ENCODE measurements at places on chromosomes 11 and 22.

DNA sequence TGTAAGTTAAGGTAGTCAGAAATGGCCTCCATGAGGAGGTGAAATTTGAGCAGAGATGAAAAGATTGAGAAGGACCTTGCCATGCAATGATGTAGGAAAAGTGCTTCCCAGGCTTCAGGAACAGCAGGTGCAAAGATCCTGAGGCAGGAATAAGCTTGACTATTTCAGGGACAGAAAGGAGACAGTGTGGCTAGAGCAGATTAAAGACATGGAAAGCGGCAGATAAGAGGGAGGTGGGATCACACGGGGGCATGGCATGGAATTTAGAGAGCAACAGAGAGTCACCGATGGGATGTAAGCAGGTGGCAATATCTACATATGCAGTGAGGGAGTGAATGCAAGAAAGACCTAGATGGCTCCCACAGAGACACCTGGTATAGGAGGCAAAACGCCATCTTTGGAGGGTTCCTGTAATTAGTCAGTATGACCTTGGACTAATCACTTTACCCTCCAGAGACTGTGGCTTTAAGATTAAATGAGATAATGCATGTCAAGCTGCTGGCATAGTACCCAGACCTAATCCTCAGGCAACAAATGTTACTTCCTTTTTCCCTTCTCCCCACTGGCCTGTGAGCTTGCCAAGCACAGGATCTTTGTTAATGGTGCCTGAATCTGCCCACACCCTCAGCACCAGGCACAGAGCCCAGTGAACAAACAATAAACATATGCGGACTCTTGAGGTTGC is 24.6 kb upstream of the ACER3 start:
- DNase-seq = peak; percentile 41

- DNase-seq = no peak
Observed at GRCh38 chr11:77909277-77909676, 85.2 kb downstream of the INTS4 start.

DNA sequence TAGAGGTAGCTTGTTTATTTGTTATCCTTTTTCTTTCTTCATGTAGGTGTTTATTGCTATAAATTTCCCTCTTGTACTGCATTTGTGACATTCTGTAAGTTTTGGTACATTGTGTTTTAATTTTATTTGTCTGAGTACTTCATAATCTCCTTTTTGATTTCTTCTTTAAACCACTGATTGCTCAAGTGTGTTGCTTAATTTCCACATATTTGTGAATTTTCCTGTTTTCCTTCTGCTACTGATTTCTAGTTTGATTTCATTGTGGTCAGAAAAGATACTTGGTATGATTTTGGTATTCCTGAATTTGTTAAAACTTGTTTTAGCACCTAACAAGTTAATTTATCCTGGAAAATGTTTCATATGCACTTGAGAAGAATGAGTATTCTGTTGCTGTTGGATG is 15.1 kb downstream of the OR10V1 start:
- DNase-seq = no peak

GRCh38 chr11:94283678-94284077 is 20.7 kb upstream of the IZUMO1R start:
- DNase-seq = no peak

DNA sequence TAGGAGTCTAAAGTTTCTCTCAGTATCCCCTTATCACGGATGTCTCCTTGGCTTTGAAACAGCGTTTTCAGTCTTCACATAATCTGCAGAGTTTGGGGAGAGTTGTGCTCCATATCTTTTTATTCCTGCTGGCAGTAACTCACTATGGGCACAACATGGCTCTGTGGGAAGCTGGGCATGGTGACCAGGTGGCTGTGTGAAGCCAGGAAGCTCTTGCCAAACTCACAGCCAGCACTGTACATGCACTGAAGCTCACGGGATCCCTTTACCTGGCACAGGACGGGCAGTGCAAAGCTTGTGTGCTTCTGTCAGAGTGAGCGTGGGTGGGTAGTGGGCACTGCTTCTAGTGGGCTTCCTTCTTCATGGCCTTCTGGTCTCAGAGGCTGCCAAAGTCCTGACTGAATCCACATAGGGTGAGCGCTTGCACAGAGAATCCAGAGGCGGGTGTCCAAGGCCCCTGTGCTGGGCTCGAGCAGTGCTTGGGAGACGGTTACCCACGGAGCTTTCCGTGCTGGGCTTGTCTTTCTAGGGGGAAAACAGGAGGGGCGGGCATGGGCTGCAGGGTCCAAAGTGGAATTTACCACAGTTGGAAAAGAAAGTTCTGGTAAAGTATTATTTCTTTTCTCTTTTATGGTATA is 10.8 kb upstream of the KDM4E start:
- no peak for DNase-seq

- DNase-seq = peak; percentile 83
Observed at GRCh38 chr11:859394-860131, 16.9 kb downstream of the TSPAN4 start.

DNA sequence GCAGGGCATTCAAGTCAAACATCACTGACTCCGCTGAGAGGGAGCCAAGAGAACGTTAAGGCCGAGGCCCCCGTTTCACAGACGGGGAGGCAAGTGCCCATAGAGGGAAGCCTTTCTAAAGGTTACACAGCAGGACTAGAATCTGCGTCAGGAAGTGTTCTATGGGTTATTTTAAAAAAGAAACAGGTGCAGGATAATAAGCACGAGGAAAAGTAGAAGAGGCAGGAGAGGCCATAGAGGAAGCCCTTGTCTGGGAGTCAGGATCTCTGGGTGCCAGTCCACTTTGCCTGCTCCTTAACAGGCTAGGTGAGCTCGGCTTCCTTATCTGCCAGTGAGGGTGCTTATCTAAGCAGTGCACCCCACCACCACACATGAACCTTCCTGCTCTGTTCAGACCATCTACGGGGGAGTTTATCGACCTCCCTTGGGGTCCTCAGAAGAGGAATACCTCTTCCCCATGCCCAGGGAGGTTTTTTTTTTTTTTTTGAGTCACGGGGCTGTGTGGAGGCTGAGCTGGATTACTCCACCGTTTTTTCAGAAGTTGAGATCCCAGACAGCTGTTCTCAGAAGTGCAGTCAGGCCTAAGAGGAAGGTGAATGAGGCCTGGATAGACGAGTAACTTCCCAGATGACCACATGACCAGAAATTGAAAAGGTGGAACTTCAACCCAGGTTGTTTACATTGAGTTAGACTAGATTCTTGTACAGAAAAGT is 1.2 kb upstream of the FCHSD2 start:
- DNase-seq = no peak

GRCh38 chr22:17369439-17370025 is at the start of gene CECR2:
Gene CECR2 (plus strand): TSS chr22:17369460. CDS start chr22:17369784, 324 bp downstream.
- no peak for DNase-seq

- DNase-seq = no peak
Observed at GRCh38 chr11:76665921-76666351, 4.6 kb downstream of the LRRC32 start.

GRCh38 chr11:1988667-1989317 is 8.8 kb downstream of the H19 start:
- no peak for DNase-seq

DNA sequence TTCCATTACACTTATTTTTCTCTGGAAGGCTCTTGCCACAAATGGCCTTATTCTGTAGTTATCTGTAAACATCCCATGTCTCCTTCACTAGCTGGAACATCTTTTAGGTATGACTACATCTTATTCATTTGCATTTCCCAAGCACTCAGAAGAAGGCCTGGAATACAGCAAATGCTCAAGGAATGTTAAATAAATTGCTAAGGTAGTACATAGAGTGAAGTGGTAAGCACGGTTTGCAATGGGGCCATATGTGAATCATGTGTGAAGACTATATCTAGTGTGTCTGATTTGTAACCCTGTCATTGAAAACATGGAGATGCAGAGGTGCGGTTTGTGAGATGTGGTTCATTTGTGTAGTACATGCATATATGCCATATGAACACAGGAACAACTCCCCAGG is 33.5 kb downstream of the GDPD4 start:
- peak; percentile 72 for DNase-seq

- DNase-seq = no peak
Observed at GRCh38 chr11:92766698-92767097, 202.8 kb upstream of the MTNR1B start.

- no peak for DNase-seq
Observed at GRCh38 chr11:115247953-115248352, 256.3 kb downstream of the CADM1 start.

DNA sequence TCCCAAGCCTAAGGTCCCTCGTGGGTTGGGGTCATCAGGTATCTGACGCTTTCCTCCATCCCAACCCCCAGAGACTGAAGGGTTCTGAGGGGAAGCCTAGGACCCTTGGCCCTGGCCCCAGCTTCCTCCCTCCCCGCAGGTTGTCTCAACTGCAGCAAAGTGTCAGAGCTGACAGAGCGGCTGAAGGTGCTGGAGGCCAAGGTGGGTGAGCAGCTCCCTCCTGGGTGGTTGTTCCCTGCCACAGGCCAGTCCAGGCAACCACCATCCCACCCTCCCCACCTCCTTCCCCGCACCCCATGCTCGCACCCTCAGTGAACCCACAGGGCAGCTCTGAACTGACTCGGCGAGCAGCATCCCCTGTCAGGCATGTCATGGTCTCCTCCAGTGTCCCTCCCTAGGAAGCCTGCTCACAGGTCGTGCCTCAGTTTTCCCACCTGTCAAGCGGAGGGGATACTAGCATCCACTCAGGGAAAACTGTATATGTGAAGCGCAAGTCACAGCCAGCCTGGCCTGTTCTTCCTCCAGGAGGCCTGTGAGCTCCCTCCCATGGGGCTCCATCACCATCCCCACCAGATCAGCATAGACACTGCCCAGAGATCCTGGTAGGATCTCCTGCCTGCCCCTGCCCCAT is 20.8 kb downstream of the EMID1 start:
- no peak for DNase-seq

DNA sequence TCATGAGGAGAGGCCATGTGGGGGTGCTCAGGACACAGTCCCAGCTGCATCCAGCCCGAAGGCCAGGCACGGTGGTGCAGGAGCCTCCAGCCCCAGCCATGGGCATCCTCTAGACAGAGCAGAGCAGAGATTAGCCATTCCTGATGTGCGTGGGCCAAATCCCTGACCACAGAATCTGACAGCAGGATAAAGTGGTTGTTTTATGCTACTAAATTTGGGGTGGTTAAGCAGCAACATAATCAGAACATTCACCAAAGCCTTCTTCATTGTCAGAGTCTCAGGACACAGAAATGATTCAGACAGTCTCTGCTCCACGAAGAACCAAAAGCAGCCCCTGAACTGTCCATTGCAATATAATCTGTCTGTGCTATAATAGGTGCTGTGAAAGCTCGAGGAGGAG is 19.7 kb downstream of the RASD2 start:
- no peak for DNase-seq

DNA sequence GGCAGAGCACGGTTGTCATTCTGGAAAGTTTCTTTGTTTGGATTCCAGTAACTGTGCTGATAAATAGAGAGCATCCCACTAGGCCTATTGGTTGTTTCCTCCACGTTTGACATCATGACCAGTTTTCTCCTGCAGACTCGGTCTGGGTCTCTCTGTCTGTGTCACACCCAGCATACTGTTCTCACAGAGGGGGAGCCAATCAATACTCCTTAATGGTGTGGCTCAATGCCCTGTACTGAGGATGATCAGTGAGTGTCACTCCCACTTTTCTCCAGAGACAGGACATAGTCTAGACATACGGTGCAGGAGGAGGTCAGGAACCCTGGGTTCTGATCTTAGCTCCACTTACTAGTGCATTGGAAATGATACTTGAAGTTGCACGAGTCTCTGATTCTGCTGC is 88.2 kb upstream of the BLID start:
- DNase-seq = no peak

GRCh38 chr11:34843271-34843670 is 72.9 kb downstream of the APIP start:
- no peak for DNase-seq

- no peak for DNase-seq
Observed at GRCh38 chr22:50148991-50149721, 21.4 kb upstream of the PANX2 start.

- no peak for DNase-seq
Observed at GRCh38 chr11:18608376-18608775, 8.8 kb downstream of the MISFA start.

- no peak for DNase-seq
Observed at GRCh38 chr22:45195616-45196015, 31.9 kb downstream of the NUP50 start.

DNA sequence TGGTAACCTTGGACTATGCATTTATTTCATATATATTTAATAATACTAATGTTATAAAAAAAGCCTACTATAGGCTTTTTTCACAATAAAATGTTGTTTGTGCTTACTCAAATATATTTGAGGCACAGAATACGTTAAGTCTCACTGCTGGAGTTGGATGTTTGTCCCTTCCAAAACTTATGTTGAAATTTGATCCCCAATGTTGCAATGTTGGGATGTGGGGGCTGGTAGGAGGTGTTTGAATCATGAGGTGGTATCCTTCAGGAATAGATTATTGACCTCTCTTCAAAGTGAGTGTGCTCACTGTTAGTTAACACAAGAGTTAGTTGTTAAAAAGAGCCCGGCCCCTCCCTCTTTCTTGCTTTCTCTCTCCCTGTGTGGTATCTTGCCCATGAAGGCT is 1295.9 kb downstream of the JRKL start:
- peak; percentile 13 for DNase-seq

- DNase-seq = no peak
Observed at GRCh38 chr11:119942583-119943297, 195.2 kb downstream of the TRIM29 start.

DNA sequence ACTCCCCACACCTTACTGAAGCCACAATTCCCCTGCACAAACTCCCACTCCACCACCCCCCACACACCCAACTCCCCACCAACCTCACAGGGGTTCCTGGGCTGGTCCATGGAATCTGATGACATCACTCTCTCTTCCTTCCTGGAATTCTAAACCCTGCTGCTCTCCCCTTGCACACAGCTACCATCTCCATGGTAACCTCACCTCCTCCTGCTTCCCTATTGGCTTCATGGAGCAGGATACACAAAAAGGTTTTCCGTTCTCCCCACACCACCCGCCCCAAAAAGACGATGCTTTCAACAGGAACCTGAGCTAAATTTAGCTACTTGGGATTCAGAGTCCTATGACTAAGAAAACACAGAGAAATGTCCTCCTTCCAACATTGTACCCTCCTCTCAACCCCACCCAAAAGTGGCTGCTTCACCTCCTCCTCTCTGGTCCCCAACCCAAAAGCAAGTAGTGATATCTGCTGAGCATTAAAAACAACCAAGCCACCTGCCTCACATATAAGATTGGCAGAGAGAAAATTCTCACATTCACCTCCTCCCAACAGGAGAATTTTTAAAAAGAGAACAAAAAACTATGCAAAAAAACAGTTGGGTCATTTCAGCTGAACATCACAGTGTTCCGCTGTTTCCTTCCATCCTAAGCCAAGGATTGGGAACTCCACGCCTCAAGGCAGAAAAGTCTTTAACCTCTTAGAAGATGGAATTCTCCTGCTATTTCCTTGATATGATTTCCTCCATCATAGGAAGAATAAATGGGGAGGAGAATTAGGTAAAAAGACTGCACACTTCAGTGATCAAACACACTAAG is 66.9 kb downstream of the RBFOX2 start:
- DNase-seq = peak; percentile 38

DNA sequence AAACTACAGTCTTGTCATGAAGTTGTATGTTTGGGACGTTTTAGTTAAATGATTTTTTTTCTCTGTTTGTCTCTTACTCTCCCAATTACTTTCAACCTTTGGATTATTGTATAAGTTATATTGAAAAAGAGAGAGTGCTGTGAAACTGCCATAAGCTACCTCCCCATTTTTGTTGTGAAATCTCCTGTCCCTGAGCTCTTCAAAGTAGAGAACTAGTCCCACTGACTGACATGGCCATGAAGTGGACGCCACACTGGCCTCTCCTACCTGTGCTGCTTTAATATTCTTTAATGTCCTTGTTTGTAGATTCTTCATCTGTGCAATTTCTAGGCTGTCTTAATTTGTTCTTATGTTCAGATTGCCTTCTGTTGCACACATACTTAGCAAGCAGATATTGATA is 56.3 kb downstream of the PPFIA1 start:
- DNase-seq = no peak

All from skeletal muscle cell (primary cell).